ENCODE measurements at places on chromosomes 5 and 9.

GRCh38 chr9:135221951-135222631 is 134.6 kb downstream of the OLFM1 start:
- no peak for DNase-seq

DNA sequence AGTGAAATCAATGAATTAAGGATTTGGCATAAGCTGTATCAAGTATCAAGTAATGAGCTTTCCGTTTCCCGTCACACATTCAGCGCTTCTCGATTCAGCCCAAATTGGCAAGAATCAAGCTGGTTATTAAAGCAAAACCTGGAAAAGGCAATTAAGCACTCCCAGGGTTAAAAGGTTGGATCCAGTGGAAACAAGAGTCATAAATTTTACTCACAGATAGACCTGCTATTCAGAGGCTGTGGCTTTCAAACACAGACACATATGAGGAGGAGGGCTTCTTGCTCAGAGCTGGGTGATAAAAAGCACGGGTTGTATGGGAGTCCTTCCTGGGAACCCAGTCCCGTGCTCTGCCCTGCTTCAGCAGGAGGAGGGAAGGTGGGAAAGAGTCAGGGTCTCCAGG is 112.3 kb upstream of the CXCL14 start:
- no peak for DNase-seq

GRCh38 chr5:158268286-158268685 is 409.3 kb upstream of the CLINT1 start:
- no peak for DNase-seq

GRCh38 chr5:80289320-80289719 is 30.5 kb upstream of the SPZ1 start:
- no peak for DNase-seq

GRCh38 chr5:113140837-113141671 is 164.5 kb downstream of the DCP2 start:
- no peak for DNase-seq

Measured in GM12878 (cell line).